ENCODE measurements at places on chromosomes 2 and 18.
A peak's percentile ranks its signal among the peaks of the same experiment; 100 is the strongest.

- no peak for DNase-seq
These were observed 117.7 kb downstream of the SATB2 start for GRCh38 chr2:199339891-199340605.

GRCh38 chr2:119049968-119050704 lies 108.1 kb downstream of the MARCO start:
- DNase-seq, result no peak

DNA sequence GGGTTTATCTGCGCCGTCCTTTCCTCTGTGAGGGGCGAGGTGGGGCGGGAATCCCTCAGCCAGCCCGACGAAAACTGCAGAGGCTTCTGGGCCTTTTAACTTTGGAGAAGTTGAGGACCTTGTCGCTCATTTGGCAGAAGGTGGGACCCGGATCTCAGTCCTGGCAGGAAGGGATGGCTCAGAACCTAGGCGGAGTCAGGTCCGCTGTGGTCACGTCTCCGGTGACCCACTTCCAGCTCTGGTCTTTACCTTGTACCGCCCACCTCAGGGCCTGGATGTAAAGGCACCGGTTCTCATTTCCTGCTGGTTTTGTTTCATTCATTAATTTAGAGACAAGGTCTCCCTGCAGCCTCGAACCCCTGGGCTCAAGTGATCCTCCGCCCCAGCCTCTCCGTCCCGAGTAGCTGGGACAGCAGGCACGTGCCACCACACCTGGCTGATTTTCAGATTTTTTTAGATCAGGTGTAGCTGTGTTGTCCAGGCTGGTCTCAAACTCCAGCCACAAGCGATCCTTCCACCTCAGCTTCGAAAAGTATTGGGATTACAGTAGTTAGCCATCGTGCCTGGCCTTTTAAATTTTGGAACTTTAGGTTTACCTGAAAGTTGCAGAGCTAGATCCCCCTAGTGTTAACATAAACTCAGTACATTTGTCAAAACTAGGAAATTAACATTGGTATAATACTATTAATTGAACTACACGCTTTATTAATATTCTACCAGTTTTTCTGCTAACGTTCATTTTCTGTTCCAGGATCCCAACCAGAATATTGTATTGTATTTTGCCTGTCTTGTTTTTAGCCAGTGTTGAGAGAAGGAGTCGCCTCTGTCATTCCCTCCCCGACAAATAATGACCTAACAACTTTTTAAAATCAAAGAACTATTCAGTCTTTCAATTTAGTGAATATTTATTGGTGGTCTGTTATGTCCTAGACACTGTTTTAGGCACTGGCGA lies 852 bp downstream of the POLI start:
- peak; percentile 48 for DNase-seq

DNA sequence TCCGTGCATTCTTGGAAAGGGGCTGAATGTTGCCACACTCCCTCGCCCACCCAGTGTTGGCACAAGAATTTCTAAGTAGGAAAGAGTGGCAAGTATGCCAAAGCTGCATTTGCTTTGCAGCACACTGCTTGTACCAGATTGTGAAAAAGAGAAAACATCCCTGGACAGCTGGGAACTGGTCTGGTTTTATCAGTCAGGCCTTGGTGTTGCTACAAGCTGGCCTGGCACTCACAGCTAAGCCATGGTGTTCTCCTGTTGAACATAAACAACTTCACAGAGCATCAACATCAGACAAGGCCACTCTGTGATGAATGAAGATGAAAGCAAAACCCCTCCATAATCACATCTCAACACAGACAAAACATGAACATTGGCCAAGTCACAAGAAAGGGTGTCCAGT lies 4.2 kb upstream of the TRABD2A start:
- no peak for DNase-seq

- no peak for DNase-seq
These were observed 145.5 kb downstream of the TRABD2A start for GRCh38 chr2:84735389-84735788.

- no peak for DNase-seq
These were observed 138.7 kb downstream of the RAB3GAP1 start for GRCh38 chr2:135190799-135191198.

DNA sequence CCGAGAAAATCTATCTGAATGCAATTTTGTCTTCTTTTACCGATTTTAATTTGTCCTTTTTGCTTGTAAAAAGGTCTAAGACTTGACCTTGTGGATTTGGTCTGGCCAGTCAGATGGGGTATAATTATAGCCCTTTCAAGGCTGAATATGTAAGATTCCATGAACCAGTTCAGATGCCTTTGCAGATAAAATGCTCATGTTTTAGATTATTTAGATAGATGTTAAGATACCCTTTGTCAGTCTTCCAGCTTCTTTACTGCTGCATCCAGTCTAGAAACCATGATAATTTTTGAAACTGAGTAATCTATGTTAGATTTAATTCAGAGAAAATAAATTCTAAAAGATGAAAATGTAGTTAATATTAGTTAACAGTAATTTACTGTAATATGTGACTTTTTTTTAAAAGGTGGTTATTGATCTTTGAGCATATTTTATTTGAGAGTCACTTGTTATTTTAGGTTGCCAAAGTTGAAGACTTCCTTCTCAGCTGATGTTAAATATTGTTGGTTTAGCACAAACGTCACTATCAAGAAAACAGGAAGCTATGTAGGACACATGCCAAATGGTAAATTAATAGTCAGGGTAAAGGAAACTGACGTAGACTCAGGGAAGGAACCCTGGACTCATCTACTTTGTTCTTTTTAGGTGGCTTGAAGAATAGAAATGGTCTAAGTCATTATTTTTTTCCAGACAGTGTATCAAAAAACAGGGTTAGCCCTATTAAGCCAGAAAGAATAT lies 29.8 kb downstream of the BABAM2 start:
- no peak for DNase-seq

DNA sequence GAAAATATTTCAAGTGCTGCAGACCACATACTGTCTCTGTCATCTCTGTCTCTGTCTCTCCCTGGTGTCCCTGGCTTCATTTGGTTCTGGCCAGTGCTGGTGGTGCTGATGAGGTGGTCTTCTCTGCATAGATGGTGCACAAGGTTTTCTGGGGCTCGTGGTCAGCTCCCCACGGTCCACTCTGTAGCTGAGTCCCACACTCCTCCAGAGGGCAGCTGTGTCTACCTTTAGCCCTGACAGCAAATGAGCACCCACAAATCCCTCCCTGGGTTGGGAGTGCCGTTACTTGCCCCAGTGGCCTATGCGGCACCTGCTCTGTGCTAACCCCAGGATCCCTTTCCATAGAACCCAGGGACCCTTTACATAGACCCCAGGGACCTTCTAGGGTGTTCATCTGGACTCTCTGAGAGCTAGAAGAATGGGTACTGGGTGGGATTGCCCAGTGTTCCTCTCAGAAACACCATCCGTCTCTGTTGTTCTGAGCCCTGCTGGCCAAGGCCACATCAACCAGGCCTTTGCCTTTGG lies 129.3 kb downstream of the CAPN13 start:
- DNase-seq, result no peak

GRCh38 chr2:147420517-147420916 lies 424.3 kb upstream of the ACVR2A start:
- DNase-seq, result no peak

GRCh38 chr2:99067871-99068625 lies 73.5 kb upstream of the C2orf15 start:
- no peak for DNase-seq

DNA sequence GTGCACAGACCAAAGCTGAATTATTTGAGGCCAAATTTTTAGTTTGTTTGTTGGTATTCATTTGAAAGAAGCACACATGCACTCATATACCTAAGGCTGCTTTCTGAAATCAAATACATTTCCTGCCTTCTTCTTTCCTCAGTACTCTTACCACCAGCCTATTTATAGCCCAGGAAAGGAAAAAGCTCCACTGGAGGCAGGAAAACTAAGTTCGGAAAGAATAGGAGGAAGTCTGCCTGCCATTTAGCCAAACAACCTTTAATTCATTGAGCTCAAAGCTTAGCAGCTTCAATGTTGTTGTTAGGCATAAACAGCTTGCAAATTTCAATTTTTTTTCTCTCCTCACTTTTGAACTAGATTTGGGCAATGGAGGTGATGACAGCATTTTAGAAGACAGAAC lies 40.4 kb upstream of the RASGRP3 start:
- DNase-seq, result no peak

DNA sequence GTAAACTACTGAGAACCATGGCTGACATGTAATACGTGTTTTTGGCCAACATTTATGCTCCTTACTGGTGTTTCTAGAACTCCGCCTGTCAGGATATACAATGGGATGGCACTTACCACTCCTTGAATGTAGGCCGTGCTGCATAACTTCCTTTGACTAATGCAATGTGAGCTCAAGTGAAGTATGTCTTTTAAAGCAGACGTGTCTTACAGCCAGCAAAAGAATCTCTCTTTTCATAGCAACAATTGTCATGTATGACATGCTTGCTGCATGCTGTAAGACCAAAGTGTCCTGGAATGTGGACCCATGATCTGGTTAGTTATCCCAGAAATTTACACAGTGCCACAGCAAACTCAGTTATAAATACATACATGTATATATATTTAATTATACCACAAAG lies 1202.7 kb upstream of the PIK3C3 start:
- DNase-seq, result no peak

- DNase-seq, result peak; percentile 95
These were observed at the start of the genes RNF25 and STK36 for GRCh38 chr2:218671654-218672566. Gene RNF25, minus strand, starts transcription at chr2:218672002. Its CDS starts 32 bp downstream, at chr2:218671970. Gene STK36, plus strand, starts transcription at chr2:218672086. Its CDS starts 744 bp downstream, at chr2:218672830.

GRCh38 chr2:210461401-210461800 lies 15.2 kb downstream of the LANCL1 start:
- no peak for DNase-seq

DNA sequence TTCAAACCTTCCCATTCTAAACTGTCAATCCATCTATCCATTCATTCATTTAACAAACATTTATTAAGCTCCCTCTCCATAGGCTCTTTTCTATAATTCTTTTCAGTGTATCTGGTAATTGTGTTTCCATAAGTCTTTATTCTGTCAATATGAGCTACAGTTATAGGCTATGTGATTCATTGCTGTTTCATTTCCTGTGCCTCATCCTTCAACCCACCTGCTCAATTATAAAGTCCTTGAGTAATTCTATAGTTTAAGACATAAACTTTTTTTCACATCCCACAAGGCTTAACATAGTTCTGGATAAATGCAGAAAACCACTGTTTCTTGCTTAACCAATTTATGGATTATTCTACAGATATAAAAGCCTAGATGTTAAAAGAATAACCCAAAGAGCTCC lies 84.2 kb upstream of the PIK3C3 start:
- no peak for DNase-seq

DNA sequence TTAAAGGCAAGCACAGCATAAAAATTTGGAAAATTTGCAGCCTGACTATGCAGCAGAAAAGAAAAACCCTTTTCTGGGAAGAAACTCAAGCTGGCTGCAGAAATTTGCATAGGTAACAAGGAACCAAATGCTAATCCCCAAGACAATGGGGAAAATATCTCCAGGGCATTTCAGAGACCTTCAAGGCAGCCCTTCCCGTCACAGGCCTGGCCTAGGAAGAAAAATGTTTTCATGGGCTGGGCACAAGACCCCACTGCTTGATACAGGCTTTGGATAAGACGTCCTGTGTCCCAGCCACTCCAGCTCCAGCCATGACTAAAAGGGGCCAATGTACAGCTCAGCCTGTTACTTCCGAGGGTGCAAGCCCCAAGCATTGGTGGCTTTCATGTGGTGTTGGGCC lies 717.6 kb downstream of the TDRD15 start:
- DNase-seq, result no peak

- DNase-seq, result no peak
These were observed 84.6 kb downstream of the RAB31 start for GRCh38 chr18:9792565-9793245.

DNA sequence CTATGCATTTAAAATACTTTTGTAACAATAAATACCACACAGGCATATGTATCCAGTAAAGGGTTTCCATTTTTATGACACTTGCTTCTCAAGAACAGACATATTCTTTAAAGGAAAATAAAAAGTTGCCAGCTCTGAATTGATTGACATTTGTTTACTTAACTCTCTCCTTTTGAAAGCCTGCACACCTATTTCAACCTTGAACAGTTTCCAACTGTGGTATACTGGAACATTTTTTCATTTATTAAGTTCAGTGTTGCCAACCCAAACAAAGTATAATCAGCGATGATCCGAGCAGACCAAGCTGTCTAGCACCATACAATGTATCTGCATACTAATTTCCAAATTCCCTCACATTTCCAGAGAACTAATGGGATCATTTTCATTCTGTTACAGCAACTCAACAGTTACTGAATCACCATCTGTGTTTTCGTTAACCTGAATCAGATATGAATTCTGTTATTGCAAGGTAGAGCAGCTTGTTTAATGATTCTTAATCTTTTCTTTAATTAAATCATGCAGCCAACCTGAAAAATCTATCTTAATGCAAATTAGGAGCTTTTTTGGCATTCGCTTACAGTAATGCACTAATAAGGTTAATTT lies 725.5 kb upstream of the ZEB2 start:
- no peak for DNase-seq

DNA sequence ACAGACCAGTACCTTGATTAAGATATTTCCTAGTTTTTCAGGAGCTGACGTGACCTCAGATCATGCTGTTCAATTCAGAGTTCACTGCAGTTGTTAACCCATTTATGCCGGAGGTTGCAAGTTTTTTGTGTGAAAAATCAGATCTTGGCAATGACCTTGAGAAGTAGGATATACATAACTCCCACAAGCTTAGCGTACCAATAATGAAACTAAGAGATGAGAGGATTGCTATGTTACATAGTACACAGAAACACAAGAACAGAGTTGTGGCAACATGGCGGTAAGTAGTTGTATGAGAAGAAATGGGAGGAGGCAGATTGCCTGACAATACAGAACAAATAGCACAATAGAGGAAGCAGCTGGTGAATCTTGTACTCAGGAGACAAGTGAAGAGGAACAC lies 39.1 kb downstream of the PPIG start:
- DNase-seq, result no peak

- DNase-seq, result no peak
These were observed 46.9 kb upstream of the CD28 start for GRCh38 chr2:203659331-203660049.

DNA sequence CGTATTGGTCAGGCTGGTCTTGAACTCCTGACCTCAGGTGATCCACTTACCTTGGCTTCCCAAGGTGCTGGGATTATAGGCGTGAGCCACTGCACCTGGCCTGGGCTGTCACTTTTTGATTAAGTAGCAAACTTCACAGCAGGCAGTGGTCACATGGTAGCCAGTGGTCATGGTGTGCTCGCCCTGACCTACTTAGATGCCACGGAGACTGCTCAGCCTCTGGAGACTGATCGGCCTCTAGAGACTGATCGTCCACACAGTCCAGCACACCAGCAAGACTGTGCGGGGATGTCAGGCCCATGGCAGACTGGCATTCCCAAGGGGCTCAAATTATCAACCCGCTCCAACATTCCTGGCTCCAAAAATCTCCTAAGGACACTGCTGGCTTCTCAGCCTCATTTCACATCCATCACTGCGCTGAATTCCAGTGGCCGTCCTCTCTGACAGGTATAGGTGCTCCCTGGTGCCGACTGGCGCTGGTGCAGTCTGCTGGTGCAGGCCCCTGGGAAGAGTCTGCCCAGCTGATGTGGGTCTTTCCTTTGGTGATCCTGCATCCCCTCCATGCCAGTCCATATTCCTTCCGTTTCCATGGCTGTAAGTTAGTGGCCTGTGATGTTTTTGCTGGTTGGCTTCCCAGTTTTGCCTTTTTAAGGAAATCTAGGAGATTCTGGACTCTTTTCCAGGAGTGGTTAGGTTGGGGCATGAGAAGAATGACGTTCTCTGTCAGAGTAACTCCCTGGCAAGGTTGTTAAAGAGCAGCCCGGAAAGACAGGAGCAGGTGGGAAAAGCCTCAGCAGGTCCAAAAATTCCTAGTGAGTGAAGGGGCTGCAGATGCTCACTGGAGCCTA lies 374.5 kb upstream of the HS6ST1 start:
- no peak for DNase-seq

GRCh38 chr2:12549641-12550040 lies 167.1 kb upstream of the TRIB2 start:
- DNase-seq, result peak; percentile 47

GRCh38 chr2:133109772-133110171 lies 439.8 kb upstream of the LYPD1 start:
- DNase-seq, result peak; percentile 17

Data from urothelium cell line (cell line).